ENCODE measurements at places on chromosomes 13 and 19.

DNA sequence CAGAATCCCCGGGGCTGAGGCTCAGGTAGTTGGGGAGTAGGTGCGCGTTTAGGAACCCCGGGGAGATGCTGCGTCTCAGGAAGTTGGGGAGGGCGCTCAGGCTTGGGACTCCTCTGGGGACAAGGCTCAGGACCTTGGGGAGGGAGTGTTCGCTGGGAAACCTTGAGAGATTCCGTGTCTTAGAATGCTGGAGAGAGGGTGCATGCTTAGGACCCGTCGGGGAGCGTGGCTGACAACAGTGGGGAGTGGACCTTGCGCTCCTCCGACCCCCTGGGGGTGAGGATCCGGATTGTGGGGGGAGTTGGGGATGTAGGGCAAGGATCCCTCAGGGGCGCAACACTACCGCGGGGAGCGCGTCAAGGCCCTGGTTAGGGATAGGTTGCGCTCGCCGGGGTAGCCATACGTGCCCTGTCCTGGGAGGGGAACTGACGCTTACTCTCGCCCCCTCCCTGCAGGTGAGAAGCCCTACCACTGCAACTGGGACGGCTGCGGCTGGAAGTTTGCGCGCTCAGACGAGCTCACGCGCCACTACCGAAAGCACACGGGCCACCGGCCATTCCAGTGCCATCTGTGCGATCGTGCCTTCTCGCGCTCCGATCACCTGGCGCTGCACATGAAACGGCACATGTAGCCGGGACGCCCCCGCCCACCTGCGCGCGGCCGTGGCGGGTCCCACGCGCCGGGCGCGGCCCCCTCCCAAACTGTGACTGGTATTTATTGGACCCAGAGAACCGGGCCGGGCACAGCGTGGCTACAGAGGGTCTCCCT is 2.0 kb downstream of the KLF2 start:
- no peak for DNase-seq

- DNase-seq: no peak
These were observed 122.2 kb downstream of the KDM4B start for GRCh38 chr19:5091018-5091683.

- DNase-seq: no peak
These were observed 97.7 kb downstream of the ING1 start for GRCh38 chr13:110811008-110811720.

- DNase-seq: no peak
These were observed 12.8 kb downstream of the PDE4A start for GRCh38 chr19:10433131-10433536.

DNA sequence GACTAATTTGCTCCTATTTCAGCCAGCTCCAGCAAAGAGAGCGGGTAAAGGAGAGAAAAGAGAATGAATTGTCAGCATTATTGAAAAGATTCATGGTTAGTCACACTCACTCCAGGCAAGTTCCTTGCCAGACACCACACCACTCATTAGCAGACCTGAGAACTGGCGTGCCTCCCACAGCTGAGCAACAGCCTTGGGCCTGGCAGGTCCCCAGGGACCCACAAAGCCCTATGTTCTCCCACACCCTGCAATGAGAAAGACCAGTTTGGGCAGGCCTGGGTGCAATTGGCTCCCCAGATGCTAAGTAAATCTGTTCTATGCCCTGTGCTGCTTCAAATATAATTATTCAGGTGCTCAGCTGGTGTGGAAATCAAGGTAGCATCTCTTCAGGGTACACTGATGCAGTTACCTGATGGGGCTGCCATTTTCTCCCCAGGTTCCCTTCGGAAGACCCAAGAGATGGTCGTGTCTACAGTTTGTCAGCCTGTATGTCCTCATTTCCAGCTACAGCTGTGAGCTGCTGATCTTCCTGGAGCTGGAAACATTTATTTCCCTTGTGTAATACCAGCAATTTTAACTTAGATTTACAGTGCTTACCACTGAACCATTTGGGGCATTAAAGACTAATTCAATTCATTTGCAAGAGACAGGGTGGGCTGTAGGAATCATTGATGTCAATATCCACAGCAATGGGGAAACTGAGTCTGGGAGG is 405.0 kb downstream of the COG6 start:
- peak; percentile 27 for DNase-seq

DNA sequence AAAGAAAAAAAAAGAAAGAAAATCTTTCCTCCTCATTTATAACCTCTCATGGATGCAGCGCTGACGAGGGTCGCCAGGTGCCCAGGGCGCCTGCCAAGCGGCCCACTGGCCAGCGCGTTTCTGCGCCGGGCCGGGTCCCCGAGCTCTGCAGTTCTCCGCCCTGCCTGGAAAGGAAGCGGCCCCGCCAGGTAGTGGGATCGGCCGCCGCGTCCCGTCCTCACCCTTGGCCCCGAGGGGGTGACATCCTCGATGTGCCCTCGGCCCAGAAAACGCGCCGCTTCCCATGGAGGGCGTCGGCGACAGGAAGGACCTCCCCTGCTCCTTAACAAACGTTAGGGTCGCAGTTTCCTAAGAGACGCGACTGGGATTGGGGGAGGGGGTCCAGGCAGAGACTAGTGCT is 56.9 kb downstream of the ZNF726 start:
- DNase-seq: peak; percentile 2

DNA sequence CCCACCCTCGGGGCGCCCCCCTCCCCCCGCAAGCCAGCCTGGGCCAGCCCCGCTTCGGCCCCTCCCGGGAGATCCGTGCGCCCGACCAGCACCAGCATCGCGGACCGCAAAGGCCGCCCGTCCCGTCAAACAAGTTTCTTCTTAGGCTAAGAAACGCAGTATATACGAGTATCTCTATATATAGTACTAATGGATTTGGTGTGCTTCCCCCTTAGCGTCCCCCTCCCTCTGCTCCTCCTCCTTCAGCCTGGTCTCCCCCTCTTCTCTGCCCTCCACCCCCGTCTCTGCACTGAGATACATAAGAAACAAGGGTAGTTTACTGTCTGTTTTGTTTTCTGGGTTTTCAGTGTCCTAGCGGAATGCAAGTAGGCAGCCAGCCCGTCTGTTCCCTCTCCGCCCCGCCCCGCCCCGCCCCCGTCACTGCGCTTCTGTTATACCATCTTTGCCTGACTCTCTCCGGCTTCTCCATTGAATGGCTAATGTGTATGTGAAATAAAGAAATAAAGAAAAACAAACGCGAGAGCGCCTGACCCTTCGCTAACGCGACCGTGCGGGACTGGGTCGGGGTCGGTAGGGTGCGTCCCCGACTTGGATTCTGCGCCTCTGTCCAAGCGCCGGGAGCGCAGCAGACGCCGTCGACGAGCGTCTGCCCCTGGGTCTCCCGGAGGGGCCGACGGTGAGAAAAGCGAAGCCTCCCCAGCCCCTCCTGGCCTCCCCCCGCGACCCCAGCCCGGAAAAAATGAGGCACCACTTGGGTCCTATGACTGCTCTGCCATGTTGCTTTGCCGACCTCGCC is 4.2 kb downstream of the LYL1 start:
- no peak for DNase-seq

DNA sequence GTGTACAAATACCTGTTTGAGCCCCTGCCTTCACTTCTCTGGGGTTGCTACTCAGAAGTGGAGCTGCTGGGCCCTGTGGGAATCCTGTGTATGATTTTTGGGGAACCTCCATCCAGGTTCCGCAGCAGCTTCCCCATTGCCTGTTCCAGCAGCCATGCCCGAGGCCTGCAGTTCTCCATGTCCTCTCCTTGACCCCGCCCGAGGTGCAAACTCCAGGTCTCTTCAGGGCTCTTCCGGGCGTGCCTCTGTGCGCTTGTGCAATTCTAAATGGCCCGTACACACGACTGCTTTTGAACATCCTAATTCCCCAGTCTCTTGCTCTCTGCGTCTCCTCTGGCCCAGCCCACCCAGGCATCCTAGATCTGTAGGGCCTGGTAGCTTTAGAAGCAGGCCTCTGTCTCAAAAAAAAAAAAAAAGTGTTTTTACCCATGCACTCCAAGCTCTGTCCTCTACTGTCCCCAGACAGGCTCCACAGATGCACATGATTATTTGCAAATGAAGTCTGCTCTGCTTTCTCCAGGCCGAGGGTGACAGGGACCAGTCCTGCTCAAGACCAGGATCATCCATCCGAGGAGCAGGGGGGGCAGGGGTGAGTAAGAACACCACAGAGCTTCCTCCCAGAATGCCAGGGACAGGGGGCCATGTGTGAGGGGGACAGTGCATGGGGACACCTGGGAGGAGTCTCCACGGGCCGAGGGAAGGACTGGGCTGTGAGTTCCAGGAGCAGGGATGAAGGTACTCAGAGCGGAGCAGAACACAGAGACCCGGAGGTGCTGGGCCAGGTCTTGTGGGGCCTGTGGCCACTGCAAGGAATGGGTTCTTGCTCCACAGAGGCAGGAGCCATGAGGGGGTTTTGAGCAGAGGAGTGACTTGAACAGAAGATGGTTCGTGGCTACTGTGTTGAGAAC is 51.7 kb downstream of the SLC7A9 start:
- no peak for DNase-seq

- no peak for DNase-seq
These were observed 126.6 kb downstream of the HS6ST3 start for GRCh38 chr13:96216543-96216942.

DNA sequence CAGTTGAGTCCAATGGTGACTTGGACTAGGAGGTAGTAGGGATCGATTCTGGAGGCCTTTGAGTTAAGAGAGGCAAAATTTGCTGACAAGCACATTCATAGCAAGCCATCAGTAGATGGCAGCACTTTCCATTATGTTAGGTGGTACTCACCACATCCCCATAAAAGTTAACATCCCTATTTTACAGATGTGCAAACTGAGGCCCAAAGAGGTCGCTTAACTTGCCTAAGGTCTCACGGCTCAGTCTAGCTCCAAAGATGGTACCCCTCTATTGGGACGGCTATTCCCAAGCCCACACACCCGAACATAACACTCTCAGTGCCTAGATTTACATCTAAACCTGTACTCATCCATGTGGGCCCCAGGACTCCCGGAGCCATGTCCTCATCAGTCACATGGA is 21.5 kb upstream of the FOSB start:
- no peak for DNase-seq

DNA sequence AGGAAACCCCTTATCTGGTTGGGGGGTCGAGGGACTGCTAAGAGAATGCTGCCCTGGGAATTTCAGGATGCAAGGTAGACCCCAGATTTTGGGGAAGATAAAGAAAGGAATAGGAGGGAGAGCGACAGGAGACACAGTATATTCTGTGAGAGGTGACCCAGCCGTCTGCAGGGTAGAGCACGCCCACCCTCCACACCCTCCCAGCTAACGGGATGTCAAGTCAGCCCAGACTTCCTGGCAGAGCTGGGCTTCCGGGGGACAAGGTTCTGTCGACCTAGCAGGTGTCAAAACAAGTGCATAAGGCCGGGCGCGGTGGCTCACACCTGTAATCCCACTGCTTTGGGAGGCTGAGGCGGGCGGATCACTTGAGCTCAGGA is 695 bp upstream of the PRR36 start:
- DNase-seq: no peak

DNA sequence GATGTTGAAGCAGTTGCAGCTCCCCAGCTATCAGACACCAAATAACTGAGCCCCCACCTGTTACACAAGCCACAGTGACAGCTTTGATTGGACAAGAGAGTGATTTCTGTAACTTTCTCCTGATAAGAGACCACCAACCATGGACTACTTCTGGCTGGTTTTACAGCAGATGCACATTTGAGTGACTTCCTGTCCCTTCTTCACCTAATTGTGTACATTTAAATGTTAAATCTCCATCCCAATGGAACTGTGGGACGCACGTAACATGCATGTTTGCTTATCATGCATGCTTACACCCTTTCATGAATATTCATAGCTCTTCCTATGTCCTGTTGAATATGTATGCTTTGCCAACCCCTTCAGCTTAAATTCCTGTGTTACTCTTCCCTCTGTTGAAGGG is 6.0 kb upstream of the TNFSF11 start:
- no peak for DNase-seq

DNA sequence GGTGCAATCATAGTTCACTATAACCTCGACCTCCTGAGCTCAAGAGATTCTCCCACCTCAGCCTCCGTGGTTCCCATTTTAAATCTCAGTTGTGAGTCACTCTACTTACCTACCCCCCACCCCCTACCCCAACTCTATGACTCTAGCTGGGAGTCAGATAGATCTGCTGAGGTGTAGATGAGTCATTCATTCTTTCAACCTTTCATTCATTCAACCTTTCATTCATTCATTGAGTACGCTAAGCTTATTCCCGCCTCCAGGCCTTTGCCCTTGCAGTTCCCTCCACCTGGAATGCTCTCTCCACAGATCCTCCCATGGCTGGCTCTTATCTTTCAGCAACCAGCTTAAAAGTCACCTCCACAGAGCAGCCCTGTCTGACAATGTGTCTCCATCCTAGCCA is 1.1 kb upstream of the MAST1 start:
- no peak for DNase-seq

DNA sequence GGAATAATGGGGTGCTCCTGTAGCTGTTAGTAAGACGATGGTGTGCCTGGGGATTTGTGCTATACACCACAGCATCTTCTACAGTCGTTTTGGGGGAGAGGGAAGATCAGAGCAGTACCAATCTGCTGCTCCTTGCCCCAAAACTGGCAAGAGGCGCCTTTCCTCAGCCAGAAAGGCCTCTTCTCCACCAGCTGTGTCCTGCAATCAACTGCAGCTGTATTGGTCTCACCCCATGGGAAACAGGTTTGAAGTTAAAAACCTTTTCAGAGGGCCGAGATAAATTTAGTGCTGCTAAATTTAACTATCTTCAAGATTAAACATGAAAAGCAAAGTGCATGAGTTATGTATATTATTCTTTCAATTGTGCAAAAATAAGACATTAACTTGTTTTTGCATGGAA is 1.2 kb upstream of the RNASEH2B start:
- DNase-seq: no peak

DNA sequence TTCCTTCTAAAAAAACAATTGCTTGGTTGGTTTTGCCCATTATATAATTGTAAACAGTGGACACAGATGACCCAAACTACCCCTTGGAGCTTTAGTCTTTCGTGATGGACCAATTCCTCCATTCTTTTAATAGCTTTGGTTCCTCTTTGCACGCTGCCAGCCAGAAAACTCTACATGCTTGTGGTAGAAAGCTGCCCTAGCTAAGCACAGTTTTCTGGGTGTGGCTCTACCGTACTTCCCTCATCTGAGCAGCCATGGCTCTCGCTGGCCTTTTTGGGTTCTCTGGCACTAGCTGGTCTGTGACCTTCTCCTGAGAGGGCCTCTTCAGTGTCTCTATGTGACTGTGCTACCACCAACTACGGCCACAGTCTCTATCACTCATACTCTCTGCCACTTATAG is 29.9 kb upstream of the CEBPA start:
- no peak for DNase-seq

- no peak for DNase-seq
These were observed 79.5 kb downstream of the SLITRK6 start for GRCh38 chr13:85719749-85720148.

- no peak for DNase-seq
These were observed 12.0 kb upstream of the MATK start for GRCh38 chr19:3798137-3798536.

- no peak for DNase-seq
These were observed 13.3 kb upstream of the AKAP8L start for GRCh38 chr19:15432018-15432494.

DNA sequence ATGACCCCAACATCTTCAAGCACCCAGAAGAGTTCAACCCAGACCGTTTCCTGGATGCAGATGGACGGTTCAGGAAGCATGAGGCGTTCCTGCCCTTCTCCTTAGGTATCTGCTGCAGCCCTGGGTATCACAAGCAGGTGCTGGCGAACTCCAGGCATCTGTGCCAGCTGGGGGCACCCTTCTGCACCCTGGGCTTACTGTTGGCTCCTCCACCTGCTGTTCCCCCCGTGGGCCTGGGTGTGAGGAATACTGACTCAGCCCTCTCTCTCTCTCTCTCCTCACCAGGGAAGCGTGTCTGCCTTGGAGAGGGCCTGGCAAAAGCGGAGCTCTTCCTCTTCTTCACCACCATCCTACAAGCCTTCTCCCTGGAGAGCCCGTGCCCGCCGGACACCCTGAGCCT is 13.0 kb downstream of the CYP2S1 start:
- DNase-seq: no peak
